Hippocampal formation (tissue), 2 donors: ENCODE measurements at places on chromosomes 6 and 20.

GRCh38 chr6:136719280-136720044 lies 72.8 kb downstream of the MAP3K5 start:
- DNase-seq: no peak

- DNase-seq: no peak
Measured at GRCh38 chr20:9068233-9068801, 570 bp upstream of the PLCB4 start.

GRCh38 chr6:36984581-36985416 lies 1.2 kb downstream of the MTCH1 start:
- DNase-seq: peak; percentile 19

- DNase-seq: no peak
Measured at GRCh38 chr20:19834783-19835182, 76.7 kb downstream of the RIN2 start.

DNA sequence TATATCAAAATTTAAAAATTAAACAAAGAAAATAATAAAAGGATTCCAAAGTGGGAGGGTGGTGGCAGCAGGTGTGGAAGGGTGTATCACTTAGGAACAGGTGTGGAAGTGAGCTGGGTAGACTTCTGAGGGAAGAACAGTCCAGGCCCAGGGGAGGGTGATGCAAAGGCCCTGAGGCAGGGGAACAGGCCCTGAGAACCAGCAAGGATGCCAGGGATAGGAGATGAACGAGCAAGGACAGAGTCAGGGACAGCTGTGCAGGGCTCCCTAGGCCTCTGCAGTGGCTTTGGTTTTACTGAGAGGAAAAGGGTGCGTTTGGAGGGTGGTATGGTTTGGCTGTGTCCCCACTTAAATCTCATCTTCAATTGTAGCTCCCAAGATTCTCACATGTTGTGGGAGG lies 9.4 kb upstream of the RAET1E start:
- no peak for DNase-seq

DNA sequence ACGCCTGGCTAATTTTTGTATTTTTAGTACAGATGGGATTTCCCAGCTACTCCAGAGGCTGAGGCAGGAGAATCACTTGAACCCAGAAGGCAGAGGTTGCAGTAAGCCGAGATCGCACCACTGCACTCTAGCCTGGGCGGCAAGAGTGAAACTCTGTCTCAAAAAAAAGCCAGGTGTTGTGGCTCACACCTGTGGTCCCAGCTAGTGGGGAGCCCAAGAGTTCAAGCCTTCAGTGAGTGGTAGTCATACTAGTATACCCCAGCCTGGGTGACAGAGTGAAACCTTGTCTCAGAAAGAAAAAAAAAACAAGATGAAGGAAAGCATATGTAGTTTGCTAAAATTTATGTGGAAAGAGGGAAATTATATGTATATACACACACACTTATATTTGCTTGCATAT lies 20.0 kb upstream of the POU5F1 start:
- DNase-seq: no peak

- DNase-seq: no peak
Measured at GRCh38 chr6:73152556-73152955, 72.7 kb downstream of the KHDC1L start.

- no peak for DNase-seq
Measured at GRCh38 chr20:8534368-8535160, 402.5 kb downstream of the PLCB1 start.

DNA sequence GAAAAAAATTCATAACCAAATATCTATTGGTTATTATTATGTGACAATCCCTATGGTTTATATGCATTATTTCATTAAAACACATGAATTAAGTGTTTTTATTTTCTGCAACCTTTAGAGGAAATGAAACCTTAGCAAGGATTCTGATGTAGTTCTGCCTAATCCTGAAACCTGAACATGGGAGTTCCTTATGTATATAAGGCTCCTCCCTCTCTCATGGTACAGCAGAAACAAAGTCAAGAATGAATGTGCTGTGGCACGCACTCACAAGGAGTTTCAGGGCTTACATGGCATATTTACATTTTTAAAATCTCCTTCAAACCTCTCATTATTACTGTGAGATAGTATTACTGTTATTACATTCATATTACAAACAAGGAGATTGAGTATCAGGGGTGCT lies 426.4 kb upstream of the CITED2 start:
- DNase-seq: no peak

DNA sequence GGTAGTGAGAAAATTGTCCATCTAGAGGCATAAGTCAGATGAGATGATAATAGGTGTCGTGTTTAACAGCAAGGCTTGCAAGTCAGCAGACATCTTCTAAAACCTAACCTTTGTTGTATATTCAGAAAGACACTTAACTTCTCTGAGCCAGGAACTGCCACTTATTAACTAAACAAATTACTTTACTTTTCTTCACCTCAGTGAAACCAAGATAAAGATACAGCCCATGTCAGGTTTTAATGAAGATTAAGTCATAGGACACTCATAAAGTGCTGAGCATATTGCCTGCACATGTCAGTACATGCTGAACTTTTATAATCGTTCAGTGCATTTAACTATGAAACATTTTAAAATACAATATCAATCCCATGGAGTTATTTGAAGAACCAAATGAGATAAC lies 286.8 kb downstream of the NKAIN2 start:
- no peak for DNase-seq

- no peak for DNase-seq
Measured at GRCh38 chr20:11553603-11554002, 364.1 kb upstream of the BTBD3 start.

DNA sequence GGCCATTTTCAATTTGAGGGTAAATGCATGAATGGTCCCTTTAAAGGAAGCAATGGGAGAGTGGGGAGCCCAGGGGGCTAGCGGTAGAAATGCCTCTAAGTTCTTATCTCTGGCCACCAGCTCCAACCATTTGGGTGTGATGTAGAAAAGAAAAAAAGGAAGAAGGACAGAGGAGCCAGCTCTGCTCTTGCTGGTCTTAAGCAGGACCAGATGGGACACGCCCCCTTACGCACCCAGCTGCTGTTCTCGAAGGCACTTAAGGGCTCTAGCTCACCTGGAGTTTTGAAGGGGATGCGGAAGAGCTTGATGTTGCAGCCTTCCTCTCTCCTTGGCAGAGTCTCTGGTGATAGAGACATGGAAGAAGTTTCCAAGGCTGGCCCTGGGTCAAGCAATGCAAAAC lies 59.5 kb upstream of the RNF144B start:
- no peak for DNase-seq

- no peak for DNase-seq
Measured at GRCh38 chr6:157550114-157550989, 169.4 kb downstream of the ZDHHC14 start.

GRCh38 chr6:81897793-81898192 lies 145.3 kb upstream of the TENT5A start:
- DNase-seq: no peak

- DNase-seq: no peak
Measured at GRCh38 chr20:36606158-36607066, 833 bp downstream of the RAB5IF start.

GRCh38 chr6:16238963-16239797 lies 793 bp downstream of the GMPR start:
- no peak for DNase-seq

DNA sequence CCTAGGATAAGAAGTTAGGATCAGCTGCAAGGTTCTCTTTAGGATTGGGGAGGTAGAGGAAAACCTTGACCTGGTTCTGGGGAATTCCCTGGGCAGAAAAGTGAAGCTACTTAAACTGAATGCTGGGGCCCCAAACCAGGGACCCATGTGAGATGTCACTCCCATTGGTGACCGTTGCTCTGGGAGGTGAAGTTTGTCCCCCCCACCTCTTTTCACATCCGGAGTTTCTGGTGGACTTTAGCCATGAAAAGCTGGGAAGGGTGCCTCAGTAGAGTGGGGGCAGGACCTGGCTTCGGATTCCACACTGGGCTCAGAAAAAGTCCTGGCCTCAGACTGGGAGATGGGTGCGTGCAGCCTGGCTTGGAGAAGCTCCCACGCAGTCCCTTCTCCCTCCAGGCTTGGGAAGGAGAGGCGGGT lies 13.2 kb downstream of the TJAP1 start:
- DNase-seq: no peak

DNA sequence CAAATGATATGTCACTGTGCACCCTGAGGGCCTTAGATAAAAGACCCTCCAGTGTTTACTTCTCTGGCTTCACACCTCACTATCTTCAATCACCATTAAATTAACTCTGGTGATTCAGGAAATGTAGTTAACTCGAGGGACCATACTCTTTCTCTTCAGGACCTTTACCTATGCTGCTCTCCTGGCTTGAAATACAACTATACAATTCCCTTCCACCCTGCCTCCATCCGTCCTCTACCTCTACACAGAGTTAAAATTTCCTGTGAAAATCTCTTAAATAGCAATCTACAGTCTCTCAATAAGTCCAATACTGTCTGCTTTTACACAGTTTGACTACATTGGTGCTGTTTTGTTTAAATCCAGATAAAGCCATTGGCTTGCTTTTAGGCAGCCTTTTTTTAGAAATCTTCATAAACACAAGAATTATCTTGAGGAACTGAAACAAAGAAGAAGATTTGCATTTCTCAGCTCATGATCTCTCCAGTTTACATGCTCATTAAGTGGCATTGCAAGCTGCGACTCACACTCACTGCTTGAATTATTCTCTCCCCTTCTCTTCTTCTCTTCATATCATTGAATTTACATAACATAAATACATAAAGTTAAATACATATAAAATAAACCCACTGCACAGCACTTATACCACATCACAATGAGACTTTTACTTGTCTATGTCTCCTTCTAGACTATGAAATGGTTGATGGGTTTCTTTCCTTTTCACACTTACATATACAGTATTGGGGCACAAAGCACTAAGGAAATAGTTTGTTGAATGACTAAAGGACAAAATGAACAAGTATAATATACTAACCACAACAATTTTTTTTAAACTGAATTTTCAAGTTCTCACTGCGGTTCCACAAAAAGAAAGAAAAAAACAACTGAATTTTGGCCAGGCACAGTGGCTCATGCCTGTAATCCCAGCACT lies 239.0 kb upstream of the KCNQ5 start:
- no peak for DNase-seq

- no peak for DNase-seq
Measured at GRCh38 chr20:50327666-50328065, 137.0 kb downstream of the CEBPB start.

DNA sequence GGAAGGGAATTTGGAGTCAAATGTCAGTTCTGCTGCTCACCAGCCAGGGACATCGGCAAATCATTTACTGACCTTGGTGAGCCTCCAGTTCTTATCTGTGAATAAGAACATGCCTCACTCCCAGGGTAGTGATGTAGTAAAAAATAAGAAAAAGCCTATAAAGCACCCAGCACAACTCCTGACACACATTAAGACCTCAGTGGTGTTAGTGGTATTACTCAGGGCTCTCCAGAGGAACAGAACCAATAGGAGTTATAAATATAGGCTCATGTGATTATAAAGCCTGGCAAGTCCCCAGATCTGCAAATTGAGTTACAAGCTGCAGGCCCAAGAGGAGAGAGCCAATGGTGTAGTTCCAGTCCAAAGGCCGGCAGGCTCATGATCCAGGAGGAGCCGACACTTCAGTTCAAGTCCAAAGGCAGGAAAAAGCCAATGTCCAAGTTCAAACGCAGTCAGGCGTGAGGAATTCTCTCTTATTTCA lies 71.3 kb upstream of the EYA2 start:
- DNase-seq: no peak

DNA sequence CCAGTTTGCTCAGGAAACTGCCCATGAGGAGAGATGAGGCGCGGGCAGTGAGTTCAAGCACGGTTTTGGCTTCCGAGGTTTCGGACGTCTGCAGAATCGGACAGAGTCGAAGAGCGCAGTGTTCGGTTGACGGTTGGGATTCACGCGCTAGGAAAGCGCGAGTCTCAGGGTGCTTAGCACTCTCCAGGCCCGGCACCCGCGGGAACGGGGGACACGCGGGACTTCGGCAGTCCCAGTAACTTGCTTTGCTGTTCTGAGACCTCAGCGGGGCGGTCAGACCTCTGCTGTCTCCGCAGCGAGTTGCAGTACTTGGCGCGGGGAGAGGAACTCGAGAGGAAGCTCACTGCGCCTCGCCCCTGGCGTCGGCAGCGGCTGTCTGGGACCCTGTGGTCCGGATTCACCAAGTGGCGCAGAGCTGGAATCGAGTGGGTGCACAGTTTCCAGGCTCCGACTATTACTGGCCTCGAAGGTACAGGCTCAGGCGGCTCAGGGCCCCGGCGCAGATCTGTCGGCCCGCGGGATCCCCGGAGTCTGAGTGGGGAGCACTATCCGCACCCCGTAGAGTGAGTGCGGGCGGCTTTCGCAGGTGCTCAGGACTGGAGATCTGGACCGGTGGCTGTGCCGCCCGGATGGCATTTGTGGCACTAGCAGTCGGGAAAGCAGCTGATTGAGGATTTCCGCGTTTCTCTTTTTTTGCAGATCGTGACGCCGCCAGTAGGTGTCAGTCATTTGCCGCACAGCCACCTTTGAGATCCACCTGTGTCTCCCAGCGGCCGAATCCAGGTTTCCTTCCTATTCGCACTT lies at the start of gene POM121L2:
TSS of gene POM121L2 (minus strand) at position 128 of the 804 bp plus-strand sequence. CDS start at position 25, 103 bp downstream.
- peak; percentile 16 for DNase-seq

DNA sequence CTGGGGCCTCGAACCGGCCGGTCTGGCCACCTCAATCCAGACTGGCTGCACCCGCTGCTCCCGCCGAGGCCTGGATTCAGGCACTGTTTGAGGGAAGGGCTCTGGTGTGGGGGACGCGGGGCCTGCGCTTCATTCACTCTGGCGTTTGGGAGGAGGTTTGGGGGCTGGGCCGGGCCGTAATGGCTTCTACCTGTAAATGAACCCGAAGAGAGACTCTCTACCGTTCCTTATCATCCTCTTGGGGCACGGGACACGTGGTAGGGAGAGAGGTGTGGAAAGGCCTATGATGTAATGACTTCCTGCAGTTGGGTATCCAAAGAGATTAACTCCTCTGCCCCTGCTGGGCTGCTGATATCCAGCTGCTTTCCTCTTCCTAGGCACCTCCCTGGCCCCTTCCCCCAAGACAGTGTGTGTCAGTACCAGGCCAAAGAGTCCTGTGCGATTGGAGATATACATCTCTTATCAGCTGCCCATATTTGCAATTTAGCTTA lies 1.8 kb downstream of the FOXO3 start:
- DNase-seq: peak; percentile 16

- no peak for DNase-seq
Measured at GRCh38 chr6:149897855-149898744, at the start of gene RAET1E. Gene RAET1E, minus strand, starts transcription at chr6:149898113. Its CDS starts 7,212 bp downstream, at chr6:149890901.

GRCh38 chr6:102216232-102216631 lies 822.7 kb downstream of the GRIK2 start:
- no peak for DNase-seq

GRCh38 chr20:3788685-3789155 lies 2.2 kb upstream of the CENPB start:
- no peak for DNase-seq

DNA sequence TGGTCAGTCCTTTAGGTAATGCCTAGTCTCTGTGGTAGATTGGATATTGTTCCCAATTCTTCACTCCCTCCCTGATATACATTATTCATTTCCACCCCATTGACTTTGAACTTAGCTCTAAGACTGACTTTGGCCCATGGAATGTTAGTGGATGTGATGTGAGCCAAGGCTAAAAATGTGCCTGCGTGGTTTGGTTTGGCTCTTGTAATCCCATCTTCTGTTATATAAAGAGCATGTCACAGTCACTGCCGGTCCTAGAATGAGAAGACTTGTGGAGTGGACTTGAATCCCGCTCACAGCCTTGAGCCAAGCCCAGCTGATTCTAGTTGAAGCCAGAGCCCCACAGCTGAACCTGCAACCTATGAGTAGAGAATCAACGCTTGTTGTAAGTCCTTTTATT lies 23.6 kb upstream of the DNAAF9 start:
- no peak for DNase-seq
